Stomach (tissue), 19 donors: ENCODE measurements at places on chromosomes 3 and 15. TPM values are rescaled to one million over a fixed set of nuclear protein-coding genes. Genes with fewer than 3 reads are reported as not detected.

DNA sequence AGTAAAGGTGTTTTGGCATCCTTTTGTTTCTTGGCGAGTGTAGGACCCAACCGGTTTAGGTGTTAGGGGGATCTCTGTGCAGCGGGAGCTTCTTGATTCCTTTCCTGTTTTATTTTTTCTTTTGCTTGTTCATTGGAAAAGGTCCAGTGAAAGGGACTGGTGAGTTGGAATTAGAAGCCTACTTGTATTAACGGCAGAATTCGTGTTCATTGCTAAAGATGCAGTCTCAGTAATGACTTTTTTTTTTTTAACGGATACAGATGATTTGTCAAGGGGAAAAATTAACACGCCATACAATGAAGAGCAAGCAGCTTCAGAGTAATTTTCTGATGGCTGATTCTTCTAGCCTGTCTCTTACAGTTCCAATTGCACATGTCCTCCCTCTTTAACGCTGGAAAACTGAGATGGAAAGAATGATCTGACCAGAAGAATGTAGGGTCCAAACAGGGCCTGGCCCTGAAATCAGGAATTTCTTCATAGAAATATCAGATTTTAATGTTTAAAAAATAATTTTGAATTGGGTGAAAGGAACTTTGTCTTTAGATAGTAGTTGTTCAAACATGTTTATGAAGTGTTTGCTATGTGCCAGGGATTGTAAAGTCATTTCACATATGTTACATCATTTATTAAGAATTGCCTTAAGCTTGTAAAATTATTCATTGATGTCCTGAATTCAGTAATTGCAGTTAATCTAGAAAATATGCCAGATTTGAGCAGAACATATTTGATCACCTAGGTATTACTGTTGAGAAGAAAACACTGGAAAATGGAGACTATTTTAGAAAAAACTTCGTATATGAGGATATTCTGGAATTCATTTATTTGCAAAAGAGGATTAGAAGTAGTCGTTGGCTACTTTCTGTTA, 1.4 kb downstream of the MAPK6 start:
- DNase-seq: no peak

DNA sequence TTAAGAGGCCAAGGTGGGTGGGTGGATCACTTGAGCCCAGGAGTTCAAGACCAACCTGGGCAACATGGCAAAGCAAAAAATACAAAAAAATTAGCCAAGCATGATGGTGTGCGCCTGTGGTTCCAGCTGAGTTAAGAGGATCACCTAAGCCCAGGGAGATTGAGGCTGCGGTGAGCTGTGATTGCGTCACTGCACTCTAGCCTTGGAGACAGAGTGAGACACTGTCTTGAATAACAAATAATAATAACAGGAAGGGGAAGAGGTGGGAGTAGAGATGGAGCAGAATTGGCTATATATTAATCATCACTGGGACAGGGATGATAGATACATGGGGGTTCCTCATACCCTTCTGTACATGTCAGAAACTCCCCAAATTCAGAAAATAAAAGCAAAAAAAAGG, 23.8 kb upstream of the NMB start:
- DNase-seq: no peak

DNA sequence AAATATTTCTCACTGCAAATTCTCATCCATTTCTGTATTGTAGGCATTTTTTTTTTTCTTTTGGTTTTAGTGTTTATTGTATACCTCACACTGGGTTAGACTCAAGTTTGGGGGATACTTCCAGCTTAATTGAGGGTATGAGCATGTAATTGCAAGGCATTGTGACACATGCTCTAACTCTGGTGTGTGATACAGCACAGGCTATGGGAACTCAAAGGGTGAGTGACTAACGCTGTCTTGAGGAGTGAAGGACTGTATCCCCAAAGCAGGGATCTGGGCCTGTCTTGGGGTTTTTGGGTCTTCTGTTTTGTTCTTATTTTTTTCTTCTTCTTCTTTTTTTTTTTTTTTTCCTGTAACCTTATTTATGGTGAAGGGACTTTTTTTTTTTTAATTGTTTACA, 26.9 kb downstream of the MAP2K1 start:
- DNase-seq: no peak

DNA sequence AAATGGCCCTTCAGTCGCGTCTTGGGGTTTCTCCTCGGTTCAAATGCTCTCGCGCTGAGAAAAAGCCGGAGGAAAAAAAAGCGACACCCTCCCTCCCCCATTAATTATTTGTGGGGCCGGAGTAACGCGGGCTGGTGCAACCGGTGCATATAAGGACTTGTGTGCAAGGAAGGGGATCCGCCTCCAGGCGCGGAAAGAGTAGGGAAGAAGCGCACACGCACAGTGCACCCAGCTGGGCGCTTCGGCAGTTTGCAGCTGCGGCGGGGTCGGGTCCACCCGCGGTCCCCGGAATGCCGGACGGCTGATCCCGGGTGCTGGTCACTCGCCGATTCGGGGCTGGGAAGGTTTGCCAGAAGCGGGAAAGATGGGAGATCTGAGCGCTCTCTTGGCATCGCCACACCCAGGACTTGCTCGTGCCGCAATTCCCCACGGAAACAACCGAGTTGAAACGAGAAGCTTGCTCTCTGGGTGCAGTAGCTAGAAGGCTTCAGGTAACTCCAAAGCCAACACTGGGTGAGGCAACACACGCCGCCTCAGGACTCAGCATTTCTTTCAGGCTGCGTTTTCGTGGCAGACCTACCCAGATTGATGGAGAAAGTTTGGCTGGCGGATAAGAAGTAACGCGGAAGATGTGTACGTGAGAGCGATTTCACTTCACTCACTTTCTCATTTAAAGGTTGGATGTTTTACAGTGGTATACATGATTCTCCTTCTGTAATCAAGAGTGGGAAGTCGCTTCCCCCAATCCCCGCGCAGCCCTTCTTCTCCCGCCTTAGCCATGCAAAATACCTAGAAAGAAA, 720 bp upstream of the TNIK start:
- peak; percentile 82 for DNase-seq

- DNase-seq: no peak
These were observed 354.9 kb upstream of the ATP11B start for GRCh38 chr3:182438398-182438797.

DNA sequence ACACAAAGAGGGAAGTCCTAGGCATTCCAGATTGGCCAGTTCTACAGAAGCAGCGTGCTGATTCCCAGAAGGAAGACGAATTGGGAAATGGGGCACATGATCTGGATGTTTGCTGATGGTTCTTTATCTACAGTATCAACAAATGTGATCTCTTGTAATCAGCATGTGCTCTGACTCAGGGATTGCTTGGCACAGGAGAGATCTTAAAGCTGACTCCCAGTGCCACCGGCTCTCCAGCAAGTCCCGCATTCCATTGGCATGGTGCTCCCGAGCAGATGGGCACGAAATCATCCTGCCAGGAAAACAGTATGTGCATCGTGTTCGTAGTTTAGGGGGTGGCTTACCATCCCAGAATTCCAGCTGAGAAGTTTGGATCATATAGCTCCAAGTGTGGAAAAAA, 259.9 kb upstream of the NR2F2 start:
- DNase-seq: no peak

DNA sequence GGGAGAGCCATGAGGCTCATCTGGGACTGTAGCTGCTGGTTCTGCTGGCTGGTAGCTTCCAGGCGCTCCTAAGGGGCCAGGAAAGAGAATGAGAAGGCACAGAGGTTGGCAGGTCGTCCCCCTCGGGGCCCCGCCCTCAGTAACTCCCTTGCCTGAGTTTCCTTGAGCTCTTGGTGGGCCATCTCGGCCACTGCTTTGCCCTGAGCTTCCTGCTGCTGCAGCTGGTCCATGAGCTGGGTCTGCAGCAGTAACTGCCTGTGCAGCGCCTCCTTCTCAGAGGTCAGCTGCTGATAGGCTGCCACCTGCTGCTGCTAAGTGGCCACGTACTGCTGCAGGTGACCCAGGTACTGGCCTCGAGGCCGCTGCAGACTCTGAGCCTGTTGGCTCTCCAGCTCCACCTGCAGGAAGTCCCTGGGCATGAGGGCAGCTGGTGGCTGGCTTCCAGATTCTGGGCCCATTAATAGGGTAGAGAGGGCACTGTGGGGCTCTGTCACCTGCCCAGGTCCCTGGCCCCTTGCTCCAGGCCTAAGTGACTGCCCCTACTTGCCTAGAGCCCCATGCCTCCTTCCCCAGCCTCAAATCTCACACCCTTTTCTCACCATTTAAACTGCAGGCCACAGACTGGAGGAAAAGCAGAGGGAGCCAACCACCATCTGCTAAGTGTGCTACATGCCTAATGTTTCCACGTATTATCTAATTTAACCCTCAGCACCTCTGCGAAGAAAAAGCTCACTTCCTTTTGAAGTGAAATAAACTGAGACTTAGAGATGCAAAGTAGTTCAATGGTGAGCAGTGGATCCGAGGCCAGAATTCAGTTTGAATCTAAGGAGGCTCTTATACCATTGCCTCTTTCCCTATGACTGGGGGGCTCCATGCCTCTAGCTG, 10.8 kb upstream of the VPS33B start:
- DNase-seq: peak; percentile 92

DNA sequence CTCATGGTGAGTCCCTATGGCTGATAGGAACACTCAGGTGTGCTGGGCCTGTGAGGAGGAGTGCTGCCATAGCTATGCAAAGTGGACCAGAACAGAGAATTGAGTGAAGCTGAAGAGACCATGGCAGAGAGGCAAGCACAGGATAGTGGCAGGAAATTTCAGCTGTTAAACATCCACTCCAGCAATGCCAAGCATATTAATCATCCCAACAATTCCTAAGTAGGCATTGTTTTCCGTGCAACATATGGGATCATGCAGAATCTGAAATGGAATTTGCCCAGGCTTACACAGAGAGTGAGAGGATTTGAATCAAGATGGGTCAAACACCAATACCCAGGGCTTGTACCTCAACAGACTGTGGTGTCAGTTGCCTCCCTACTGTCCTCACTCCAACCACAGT, 582.6 kb upstream of the UBE2E2 start:
- no peak for DNase-seq

GRCh38 chr3:38556640-38557358, 60.7 kb downstream of the EXOG start:
- no peak for DNase-seq

Gene GRK7
- total RNA-seq: 0.29 TPM

Gene SYNPR
- total RNA-seq: not detected

Gene NTRK3
- total RNA-seq: under 0.01 TPM
